ENCODE measurements at places on chromosomes 16 and 17.

GRCh38 chr17:36869856-36870719 is 67.2 kb upstream of the LHX1 start:
- DNase-seq, result no peak

DNA sequence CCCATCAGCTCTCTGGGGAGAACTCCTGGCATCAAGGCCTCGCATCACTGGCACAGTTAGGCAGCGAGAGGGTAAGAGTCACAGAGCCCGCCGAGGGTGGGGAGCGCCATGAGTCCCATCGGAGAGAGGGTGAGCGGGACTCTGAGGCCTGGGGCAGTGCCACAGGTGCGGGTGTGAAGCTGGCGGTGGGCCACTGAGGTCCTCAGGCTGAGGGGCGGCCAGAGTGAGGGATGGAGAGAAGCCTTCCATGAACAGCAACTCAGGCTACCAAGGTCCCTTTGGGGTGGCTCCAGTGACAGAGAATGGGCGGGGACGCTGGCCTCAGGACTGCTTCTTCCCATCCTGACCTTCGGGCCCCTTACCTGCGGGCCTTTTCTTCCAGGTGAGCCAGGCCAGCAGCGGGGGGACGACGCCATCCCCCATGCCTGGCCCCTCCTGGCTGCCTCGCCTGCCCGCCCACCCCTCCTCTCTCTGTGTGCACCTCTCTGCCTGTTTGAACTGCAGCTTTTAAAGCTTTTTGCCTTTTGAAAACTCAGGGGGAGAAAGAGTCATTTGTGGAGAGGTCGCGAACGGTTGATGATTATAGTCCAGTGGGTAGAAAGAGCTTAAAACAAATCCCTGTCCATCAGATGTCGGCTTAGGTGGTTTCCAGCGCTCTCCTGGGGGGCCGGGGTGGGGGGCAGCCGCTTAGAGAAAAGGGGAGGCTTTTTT is 149.3 kb upstream of the GSE1 start:
- no peak for DNase-seq

- no peak for DNase-seq
These were observed 121.3 kb upstream of the CDH8 start for GRCh38 chr16:62157544-62157943.

- no peak for DNase-seq
These were observed 26.6 kb upstream of the SKAP1 start for GRCh38 chr17:48456589-48456988.

- DNase-seq, result no peak
These were observed 520.8 kb downstream of the GRIN2A start for GRCh38 chr16:9661336-9662017.

DNA sequence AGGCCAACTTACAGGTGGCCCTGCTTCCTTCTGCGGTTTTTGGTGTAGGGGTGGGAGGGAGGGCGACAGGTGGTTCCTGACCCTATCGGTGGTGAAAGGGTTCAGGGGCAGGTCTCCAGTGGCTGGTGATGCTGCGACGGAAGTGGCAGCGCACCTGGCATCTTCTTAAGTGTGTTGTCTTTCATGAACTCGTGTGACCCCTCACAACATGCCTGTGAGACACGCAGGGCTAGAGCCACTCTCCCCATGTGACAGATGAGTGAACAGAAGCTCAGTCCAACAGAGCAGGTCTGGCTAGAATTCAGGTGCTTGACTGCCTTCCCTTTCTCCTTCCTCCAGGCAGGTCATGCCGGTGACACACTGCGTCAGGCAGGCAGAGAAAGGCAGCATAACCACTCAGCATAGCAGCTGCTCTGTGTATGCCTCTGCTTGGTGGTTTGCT is 8.0 kb downstream of the TNFAIP1 start:
- DNase-seq, result no peak

GRCh38 chr16:55710466-55710865 is 54.7 kb downstream of the SLC6A2 start:
- DNase-seq, result no peak

GRCh38 chr16:58393138-58393504 is 850 bp downstream of the GINS3 start:
- DNase-seq, result no peak

- DNase-seq, result no peak
These were observed 40.3 kb downstream of the ARHGAP17 start for GRCh38 chr16:24974859-24975258.

DNA sequence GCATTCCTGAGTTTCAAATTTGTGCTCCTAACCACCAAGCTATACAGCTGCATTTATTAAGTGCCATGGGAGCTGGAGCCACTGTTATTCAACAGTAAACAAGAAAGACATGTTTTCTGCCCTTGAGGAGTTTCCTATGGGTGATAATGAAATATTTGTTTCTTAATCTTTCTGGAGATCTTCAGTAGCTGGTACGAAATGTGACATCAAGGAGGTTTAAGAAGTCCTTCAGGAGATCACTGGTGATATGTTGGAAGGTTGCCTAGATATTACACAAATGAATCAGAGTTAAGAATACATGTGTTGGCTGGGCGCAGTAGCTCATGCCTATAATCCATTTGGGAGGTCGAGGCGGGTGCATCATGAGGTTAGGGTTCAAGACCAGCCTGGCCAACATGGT is 14.9 kb downstream of the RHOT1 start:
- no peak for DNase-seq

GRCh38 chr16:88928405-88929090 is 48.5 kb downstream of the CBFA2T3 start:
- DNase-seq, result no peak

DNA sequence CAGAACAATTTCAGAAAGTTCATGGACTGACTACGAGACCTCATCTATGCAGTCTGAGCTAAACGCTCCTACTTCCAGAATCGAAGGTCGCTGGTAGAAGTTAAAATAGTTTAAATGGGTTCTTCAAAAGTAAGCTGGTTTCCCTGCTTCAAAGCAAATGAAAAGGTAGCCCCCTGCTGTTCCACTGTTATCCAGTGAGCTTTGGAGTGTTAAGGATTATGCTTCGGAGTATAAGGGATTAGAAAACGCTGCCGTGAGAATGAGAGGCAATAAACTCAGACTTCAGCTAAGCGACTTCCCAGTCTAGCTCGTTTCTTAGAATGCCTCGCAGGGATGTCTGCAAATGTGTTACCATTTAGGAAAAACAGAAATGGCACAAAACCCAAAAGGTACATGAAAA is 12.4 kb downstream of the MLYCD start:
- no peak for DNase-seq

GRCh38 chr17:49959183-49959935 is 9.6 kb upstream of the DLX4 start:
- no peak for DNase-seq

DNA sequence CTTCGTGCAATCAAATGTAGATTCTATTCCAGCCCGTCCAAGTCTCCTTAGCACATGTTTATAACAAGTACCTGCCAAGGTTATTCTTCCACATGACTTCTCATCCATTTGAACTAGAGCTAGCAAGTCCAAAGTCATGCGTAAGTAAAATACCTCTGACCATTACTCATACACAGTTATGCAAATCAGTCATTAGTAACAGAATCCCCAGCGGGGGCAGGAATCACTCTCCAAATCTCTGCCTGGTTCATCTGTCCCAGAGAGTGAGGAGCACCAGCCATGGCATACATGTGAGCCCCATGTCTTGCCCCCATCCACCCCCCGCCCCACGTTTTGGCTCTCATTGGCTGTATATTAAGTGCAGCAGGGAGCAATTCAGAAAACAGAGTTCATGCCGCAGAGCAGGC is 27.7 kb downstream of the SRL start:
- no peak for DNase-seq

DNA sequence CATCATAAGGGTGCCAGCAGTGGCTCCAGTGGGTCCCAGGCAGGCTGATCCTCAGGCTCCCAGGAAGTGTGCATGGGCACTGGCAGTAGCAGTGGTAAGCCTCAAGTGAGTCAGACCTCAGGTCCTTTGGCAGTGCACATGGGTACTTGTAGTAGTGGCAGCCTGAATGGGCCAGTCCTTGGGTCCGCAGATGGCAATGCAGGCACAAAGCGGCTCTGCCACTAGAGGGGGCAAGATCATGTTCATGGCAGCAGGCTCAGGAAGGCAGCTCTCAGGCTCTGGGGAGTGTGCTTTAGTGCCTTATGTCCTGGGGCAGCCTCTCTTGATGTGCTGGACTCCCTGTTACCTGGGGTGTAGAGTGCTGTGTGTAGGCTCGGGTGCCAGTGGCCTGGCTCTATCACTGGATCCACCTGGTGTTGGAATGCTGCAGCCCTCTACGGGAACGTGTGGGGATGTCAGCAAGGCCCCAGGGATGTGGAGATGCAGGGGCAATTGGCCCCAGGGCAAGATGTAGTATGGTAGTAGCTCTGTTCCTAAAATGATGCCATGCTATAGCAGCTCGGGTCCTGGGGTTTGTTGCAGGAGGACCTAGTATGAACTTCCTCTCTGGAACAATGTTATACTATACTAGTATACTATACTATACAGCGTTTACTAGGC is 11.0 kb downstream of the ACSM3 start:
- peak; percentile 52 for DNase-seq

DNA sequence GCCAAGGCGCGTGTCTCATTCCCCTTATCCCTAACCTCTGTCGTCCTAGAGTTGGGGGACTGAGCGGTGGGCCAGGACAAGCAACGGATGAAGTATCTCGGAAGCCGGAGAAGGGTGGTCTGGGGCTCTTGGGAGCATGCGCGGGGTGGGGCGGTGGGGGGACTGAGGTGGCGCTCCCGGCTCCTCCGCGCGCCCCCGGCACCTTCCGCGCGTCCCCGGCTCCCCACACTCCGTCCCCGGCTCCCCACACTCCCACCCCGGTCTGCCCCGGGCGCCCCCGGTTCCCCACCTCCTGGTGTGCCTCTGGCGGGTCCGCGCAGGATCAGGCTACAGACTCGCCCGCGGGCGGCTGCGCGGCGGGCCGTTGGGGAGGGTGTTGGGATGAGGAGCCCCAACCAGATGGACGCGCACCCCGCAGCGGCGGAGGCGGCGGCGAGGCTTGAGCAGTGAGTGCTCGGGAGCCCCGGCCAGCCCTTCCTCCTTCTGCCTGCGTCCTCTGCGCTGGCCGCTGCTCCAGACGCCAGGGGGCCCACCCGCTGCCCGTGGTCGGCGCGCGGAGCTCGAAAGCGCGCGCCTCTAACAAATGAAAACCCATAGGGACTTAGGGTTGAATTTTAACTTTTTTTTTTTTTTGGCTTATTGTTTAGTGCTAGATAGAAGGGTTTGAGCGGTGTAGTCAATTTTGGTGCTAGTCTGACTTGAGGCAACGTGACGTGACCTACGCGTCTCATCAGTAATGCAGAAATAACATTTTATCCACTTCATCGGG is 5.6 kb upstream of the CRYM start:
- peak; percentile 33 for DNase-seq

DNA sequence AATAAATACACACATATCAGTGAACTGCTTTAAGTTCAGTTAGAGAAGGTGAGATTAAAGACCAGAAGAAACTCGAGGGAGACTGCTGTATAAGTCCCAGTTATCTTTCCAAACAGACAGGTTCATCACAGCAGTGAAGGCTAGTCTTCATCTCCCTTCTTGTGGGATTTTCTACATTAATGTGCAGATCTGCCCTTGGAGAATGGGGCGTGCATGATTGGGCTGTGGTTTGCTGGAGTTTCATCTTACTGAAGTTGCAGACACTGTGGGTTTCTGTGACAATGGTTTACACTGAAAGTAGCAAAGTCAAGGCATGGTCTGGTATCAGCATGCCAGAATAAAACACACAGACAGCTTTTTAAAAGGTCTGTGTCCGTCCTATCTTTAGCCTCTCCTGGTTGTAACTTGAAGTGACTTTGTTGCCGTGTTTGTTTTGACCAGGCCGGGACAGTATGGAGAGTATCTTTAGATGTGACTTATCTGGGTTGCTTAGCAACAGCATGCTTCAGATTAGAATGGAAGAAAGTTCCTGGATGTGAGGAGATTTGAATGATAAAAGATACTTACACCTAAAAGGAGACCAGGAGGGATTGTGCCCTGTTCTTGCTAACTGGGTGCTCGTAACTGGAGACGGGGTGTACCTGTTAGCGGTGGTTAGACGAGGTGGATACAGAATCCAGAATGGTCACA is 16.1 kb downstream of the NAA60 start:
- DNase-seq, result no peak

GRCh38 chr17:48549281-48549630 is 4.3 kb upstream of the HOXB2 start:
- no peak for DNase-seq

DNA sequence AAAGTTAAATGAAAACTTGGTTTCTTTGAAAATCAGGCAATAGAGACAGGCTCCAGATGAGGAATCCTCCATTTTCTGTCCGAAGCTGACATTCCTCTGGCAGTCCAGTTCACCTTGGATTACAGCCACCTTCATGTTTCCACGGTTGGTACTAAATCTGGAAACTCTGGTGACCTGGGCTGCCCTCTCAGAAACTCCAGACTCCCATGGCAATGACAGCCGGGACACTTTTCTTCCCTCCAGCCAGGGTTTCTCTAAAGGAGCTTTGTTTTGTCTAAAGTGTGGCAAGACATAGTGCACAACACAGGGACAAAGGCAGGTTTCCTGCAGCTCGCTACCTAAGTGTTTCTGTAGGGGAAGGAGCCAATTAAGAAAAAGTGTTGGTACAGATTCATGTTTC is 36.0 kb downstream of the CLUAP1 start:
- DNase-seq, result no peak
